ENCODE measurements at places on chromosomes 3 and 15.

DNA sequence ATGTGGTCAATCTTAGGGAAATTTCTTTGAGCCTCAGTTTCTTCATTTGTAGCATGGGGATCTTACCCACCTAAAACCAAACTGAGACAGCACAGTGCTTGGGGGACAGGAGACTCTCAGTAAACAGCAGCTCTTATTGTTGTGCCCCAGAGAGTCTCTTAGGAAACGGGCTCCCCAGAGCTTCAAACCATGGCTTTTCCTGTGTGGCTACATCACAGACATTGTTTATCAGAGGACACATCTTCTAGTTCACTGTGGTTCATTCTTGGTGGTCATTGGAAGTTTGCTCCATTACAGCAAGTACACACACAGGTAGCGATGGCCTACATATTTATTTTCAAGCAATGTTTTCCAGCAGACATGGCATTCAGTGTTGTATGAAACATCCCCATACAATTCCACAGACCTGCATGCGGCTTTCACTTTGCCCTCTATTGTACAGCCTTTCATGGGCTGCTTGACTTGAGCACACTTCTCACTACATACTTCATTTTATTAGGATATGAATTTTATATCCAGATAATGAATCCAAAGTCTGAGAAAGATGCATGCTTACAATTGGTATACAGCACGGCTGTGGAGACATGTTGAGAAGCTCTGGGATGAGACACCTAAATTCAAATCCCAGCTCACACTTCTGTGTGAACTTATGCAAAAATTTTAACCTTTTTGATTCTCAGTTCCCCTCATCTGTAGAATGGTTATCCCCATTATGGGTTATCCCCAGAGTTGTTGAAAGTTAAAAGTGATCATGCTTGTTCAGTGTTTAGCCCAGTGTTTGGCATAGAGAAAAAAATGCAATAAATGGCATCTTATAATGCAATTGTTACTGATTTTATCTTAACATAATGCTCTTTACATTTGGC is 84.8 kb upstream of the ICE2 start:
- DNase-seq = no peak

- DNase-seq = no peak
These were observed 127.4 kb downstream of the TCF12 start for GRCh38 chr15:57045741-57046382.

DNA sequence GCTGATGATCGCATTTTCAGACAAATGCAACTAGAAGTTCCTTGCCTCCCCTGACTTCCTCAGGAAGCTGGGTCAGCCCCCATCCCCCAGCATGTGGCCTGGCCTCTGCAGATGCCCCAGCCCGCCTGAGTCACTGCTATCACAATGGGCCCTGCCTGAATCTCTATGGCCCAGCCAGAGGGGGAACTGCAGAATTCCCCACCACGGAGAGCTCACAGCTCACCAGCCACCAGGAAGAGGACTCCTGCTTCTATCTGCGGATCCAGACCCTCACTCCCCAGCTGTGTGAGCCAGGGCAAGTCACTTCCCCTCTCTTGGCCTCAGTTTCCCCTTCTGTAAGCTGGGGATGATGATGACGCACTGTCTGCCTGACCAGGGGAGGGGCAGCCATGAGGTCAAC is 6.9 kb downstream of the PLXND1 start:
- no peak for DNase-seq

- DNase-seq = no peak
These were observed 58.7 kb downstream of the FGD5 start for GRCh38 chr3:14877469-14877868.

GRCh38 chr15:76972389-76973361 is 22.3 kb upstream of the PSTPIP1 start:
- peak; percentile 87 for DNase-seq

- DNase-seq = no peak
These were observed 26.5 kb downstream of the SLC41A3 start for GRCh38 chr3:126057501-126057819.

GRCh38 chr3:105608623-105609022 is 241.9 kb downstream of the ALCAM start:
- DNase-seq = peak; percentile 83

DNA sequence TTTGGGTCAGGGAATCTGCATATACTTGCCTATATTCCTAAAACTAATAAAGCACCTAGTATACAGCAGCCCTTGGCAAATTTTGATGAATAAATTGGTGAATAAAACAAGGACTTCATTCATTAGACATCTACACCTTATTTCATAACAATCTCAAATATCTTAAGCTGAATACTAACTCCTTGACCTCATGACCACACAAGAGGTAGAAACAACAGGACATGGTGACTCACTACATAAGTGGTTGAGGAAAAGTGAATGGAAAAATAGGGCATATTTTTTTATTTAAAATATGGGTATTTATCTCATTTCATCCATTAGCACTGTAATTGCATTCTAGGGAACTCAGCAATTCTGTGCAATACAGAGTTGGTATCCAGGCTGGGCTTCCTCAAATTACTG is 7.8 kb upstream of the STAC start:
- DNase-seq = no peak

- no peak for DNase-seq
These were observed 35.4 kb upstream of the TCF12 start for GRCh38 chr15:56883088-56883487.

DNA sequence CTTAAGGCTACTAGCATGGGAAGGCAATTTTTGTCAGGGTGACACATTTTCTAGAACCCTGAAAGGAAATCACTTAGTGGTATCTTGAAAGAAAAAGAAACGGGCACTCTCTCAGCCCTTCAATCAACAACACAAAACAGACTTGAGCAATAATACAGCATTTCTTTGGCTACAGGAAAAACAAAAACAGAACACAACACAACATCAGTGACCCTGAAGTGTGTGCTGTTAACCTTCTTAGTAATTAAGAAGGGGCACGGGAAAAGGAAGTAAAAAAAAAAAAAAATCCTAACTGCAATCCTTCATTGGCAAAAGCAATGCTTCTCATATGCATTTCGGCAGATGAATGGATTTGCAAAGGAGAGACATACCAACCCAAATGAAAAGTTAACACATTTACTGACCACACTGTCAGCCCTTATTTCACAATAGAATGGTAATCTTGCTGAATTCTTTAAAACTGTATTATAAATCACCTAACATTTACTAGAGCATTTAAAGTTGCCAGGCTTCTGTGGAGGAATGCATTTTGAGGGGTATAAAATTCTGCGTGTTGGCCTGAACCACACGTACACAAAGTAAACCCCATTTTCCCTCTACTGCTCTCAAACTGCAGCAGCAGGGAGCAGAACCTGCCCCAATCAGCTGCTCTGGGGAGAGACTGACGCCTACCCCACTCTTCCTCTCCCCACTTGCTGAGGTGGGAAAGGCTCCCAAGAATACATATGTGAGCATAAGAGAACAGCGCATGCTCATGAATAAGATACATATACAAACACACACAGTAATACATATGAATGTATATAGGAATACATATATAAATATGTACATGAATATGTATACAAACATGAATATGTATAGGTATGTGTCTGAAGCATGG is 198.5 kb downstream of the FOXP1 start:
- DNase-seq = peak; percentile 42

DNA sequence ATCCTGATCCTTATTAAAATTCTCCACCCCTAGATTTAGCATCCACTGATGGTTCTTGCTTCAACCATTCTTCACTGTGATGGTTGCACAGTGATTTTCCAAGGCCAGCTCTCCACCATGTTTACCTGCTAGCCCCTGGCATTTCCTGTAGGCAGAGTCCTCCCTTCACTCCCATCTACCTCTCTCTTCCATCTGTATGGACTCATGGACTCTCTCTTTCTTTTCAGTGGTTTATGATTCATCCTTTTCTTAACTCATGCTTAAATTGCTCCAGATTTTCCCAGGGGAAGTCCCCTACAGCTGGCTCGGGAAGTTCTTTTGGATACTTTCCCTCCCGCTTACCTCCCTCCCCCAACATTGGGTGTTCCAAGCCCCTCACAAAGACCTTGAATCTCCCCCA is 18.7 kb downstream of the TGM4 start:
- DNase-seq = no peak

- DNase-seq = no peak
These were observed 192.9 kb upstream of the IL12A start for GRCh38 chr3:159795681-159796175.

DNA sequence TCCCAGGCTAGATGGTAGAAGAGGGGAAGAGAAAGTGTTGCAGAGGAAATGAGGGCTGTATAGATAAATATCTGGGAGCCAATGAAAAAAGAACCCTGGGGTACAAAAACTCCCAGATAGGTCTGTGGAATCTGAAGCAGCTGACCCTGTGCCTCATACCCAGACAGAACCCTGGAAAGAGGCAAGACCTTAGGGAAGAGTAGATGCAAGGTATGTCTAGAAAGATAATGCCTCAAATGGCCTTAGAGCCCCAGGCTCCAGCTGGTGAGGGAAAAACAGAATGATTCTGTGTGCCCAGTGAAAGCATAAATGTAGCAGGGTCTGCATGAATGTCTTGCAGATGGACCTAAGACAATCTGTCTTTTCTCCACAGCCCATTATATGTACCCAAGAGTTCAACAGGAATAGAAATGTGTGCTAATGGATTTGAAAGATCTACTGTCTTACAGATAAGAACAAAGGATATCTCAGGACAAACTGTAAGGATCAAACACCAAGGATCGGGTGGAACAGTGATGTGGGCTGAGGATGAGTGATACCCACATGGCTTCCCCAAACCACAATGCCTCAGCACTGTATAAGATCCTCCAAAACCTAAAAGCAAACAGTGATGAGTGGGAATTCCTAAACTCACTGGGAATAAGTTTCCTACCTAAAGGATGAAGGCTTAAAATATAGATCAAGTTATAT is 58.8 kb downstream of the NCEH1 start:
- no peak for DNase-seq

GRCh38 chr15:60721707-60722106 is 242.8 kb upstream of the ICE2 start:
- no peak for DNase-seq

GRCh38 chr3:122066331-122067213 is 11.4 kb downstream of the CD86 start:
- DNase-seq = no peak

DNA sequence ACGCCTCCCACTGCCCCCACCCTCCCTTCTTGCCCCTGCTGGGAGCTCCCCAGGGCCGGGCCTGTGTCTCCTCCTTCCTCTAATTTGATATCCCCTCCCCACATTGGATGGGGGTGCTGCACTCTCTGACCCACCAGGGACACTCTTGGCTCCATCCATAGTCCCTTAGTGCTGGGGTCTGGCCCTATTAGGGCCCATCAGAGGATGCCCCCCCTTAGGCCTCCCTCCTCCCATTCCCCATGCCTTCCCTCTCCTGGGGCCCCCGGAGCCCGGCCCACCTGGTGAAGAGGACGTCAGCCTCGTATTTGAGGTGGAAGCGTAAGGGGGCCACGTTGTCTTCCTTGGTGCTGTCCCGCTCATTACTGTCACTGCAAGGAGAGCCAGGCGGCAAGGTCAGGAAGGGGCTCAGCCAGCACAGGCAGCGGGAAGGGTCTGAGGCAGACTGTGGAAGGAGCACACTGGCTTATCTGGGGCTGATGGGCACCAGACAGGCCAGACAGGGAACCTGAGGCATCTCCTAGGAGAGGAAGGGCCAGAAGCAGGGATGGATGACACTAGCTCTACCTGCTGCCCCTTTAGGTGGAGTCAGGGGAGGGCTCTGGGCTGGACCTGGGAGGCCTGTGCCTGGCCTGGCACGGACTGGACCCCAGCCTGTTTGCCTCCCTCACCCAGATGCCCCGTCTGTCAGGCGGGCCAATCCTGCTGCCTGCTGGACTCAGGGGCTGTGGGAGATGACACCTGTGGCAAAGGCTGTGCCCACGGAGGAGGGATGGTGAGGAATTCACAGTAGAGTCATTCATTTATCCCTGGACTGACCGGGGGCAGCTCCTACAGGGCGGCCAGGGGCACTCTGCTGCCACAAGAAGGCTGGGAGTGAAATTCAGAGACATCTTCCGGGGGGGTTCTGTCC is 36.2 kb downstream of the FEM1B start:
- no peak for DNase-seq

DNA sequence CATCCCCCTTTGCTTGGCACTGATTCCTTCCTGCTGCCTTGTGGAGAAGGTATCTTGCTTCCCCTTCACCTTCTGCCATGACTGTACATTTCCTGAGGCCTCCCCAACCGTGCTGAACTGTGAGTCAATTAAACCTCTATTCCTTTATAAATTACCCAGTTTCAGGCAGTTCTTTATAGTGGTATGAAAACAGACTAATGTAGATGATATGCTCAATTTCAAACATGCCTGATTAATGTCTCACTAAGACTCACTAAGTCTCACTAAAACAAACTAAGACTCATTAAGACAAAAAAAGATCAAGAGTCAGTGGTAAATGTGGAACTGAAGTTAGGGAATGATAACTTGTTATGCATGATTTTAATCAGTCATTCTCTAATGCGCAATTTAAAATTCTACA is 606.6 kb downstream of the RBMS3 start:
- no peak for DNase-seq

DNA sequence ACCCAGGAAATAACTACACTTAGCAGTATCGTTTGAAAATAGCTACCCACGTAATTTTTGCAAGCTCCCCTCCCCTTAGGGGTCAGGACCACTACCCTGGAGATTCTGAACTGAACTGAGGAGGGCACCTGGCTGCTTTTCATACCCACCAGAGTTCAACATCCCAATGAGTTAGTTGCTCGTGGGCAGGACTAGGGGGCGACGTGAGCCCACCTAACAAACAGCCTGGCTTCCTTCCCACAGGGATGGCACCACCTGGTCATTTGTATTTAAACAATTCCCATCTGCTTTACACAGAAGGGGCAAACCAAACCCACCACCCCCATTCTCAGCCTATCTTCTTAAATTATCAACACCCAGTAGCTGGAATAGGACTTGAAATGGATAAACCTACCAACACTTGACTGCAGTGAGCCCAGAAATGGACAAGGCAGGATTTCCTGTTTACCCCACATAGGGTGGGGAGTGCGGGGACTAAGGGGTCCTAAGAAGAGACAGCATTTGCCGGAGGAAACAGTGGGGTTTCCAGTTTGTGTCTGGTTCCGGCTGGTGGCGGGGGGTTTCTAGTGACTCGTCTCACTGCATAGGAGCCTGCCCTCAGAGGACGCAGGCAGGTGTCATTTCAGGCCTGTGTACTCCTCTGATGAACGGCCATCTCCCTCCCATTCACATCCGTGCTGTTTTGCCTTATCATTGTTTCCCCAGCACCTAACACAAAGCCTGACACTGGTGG is 11.6 kb upstream of the VGLL4 start:
- no peak for DNase-seq

- DNase-seq = peak; percentile 84
These were observed 160.2 kb upstream of the TBL1XR1 start for GRCh38 chr3:177357352-177358090.

GRCh38 chr15:63870043-63870394 is 36.3 kb upstream of the HERC1 start:
- no peak for DNase-seq
